Activated T-helper 2 cell treated with anti-CD3 and anti-CD28 coated beads, Interferon-gamma antibody, Interleukin-2, Interleukin-4, amounts not matched to agents 10 μg/mL and 5 μg/mL and 100 μg/mL, durations not matched to agents 14 hours and 24 hours and 36 hours (primary cell): ENCODE measurements at places on chromosomes 2 and 18. TPM values are rescaled to one million over a fixed set of nuclear protein-coding genes. Genes with fewer than 3 reads are reported as not detected.

CDH20 gene
- not detected in 2 replicates for total RNA-seq

C2orf15 gene
- 0.16 TPM in 1 of 2 replicates, not detected in the other for total RNA-seq

GAREM1 gene
- not detected in 2 replicates for total RNA-seq

GRHL1 gene
- total RNA-seq, result 0.90 and 1.4 TPM in 2 replicates

GRCh38 chr2:204542982-204543608 lies 2.2 kb upstream of the PARD3B start:
- H3K36me3 ChIP-seq, result no peaks in the 10 kb centered on the region
- no peak for DNase-seq
- H3K4me1 ChIP-seq, result peaks cover 9% of the 10 kb centered on the region
- no peak overlapping the region for H3K4me3 ChIP-seq
- H3K27me3 ChIP-seq, result peaks cover 43% of the 10 kb centered on the region

GRCh38 chr2:26982102-26982742 lies 11.8 kb downstream of the MAPRE3 start:
- no peaks in the 10 kb centered on the region for H3K36me3 ChIP-seq
- H3K4me3 ChIP-seq, result no peak overlapping the region
- no peak for DNase-seq
- H3K27ac ChIP-seq, result no peak overlapping the region

DNA sequence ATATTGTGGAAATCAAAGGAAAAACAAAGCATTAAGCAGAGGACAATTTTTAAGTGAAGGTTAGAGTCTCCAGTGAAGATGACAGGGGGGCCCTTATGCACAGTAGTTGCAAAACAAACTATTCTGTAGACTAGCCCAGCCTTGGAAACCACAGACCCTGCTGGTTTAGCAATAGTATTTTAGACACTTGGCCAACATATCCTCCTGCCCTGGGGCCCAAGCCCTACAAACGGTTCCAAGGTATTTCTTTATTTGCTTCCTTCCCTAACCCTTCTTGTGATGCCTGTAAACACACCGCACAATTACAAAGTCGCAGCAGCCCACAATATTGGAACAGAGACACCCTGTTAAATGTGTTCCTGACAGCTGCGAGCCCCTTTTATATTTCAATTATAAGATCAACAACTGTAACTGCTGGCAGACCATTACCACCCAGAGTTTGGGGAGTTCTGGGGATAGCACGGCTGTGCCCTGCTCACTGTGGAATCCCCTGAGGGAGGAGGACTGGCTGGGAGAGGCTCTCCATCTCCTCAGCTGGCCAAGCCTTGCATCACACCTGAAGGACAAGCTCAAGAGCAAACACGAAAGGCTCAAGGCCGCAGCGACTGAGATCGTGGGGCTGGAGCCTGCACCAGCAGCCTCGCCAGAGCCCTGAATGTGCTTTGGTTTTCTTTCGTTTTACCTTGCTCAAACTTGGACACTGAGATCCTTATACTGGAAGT lies 282.2 kb upstream of the ATP5MC3 start:
- no peaks in the 10 kb centered on the region for H3K27me3 ChIP-seq
- no peak for DNase-seq
- H3K27ac ChIP-seq, result no peak overlapping the region
- no peaks in the 10 kb centered on the region for H3K36me3 ChIP-seq
- no peak overlapping the region for H3K4me3 ChIP-seq

- no peaks in the 10 kb centered on the region for H3K27me3 ChIP-seq
- H3K4me1 ChIP-seq, result no peaks in the 10 kb centered on the region
- H3K27ac ChIP-seq, result no peak overlapping the region
These were observed 631.5 kb downstream of the SUCLG1 start for GRCh38 chr2:83827618-83828017.

- H3K27ac ChIP-seq, result no peak overlapping the region
- no peak overlapping the region for H3K4me3 ChIP-seq
- H3K27me3 ChIP-seq, result no peaks in the 10 kb centered on the region
- H3K36me3 ChIP-seq, result no peaks in the 10 kb centered on the region
- H3K4me1 ChIP-seq, result no peaks in the 10 kb centered on the region
- no peak for DNase-seq
These were observed 7.3 kb upstream of the ETAA1 start for GRCh38 chr2:67389788-67390187.

GRCh38 chr2:232299084-232299483 lies 79.5 kb upstream of the ALPP start:
- no peaks in the 10 kb centered on the region for H3K27me3 ChIP-seq
- no peak overlapping the region for H3K4me3 ChIP-seq

- H3K4me3 ChIP-seq, result no peak overlapping the region
- no peak overlapping the region for H3K27ac ChIP-seq
- DNase-seq, result no peak
- H3K36me3 ChIP-seq, result peaks cover 30% of the 10 kb centered on the region
- peaks cover 3% of the 10 kb centered on the region for H3K4me1 ChIP-seq
These were observed 1.9 kb upstream of the ESPNL start for GRCh38 chr2:238097988-238098871.

- H3K27me3 ChIP-seq, result peaks cover 36% of the 10 kb centered on the region
- H3K4me1 ChIP-seq, result no peaks in the 10 kb centered on the region
- H3K27ac ChIP-seq, result no peak overlapping the region
- no peak for DNase-seq
These were observed 83.7 kb upstream of the ZNF516 start for GRCh38 chr18:76578571-76579300.

DNA sequence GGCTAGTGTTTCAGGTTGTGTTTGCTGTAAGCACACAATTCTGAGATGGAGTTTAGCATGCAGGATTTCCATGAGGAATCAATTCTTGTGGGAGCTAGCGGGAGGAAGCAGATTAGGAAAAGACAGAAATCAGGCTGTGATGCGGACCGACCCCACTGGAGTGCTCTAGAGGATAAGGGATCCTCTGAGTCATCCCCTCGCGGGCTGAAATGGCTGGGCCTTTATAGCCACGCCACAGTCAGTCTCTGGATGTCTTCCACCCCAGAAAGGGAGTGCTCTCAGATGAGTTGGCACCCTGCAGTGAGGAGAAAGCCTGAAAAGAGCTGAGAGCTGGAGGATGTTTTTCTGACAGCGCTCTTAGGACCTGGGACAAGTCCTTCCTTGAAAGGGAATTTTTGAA lies 102.4 kb downstream of the GALNT3 start:
- no peaks in the 10 kb centered on the region for H3K4me1 ChIP-seq
- H3K27me3 ChIP-seq, result peaks cover 9% of the 10 kb centered on the region
- H3K36me3 ChIP-seq, result no peaks in the 10 kb centered on the region
- H3K4me3 ChIP-seq, result no peak overlapping the region
- H3K27ac ChIP-seq, result no peak overlapping the region

- H3K4me1 ChIP-seq, result no peaks in the 10 kb centered on the region
- no peak overlapping the region for H3K4me3 ChIP-seq
- H3K36me3 ChIP-seq, result no peaks in the 10 kb centered on the region
- H3K27ac ChIP-seq, result no peak overlapping the region
- DNase-seq, result no peak
- H3K27me3 ChIP-seq, result peaks cover 52% of the 10 kb centered on the region
These were observed 797 bp downstream of the KLHL14 start for GRCh38 chr18:32771871-32772580.

GRCh38 chr2:73083886-73084800 lies 12.6 kb upstream of the SFXN5 start:
- H3K36me3 ChIP-seq, result no peaks in the 10 kb centered on the region
- H3K4me3 ChIP-seq, result no peak overlapping the region
- H3K4me1 ChIP-seq, result peaks cover 2% of the 10 kb centered on the region
- H3K27ac ChIP-seq, result no peak overlapping the region
- H3K27me3 ChIP-seq, result no peaks in the 10 kb centered on the region
- DNase-seq, result no peak

DNA sequence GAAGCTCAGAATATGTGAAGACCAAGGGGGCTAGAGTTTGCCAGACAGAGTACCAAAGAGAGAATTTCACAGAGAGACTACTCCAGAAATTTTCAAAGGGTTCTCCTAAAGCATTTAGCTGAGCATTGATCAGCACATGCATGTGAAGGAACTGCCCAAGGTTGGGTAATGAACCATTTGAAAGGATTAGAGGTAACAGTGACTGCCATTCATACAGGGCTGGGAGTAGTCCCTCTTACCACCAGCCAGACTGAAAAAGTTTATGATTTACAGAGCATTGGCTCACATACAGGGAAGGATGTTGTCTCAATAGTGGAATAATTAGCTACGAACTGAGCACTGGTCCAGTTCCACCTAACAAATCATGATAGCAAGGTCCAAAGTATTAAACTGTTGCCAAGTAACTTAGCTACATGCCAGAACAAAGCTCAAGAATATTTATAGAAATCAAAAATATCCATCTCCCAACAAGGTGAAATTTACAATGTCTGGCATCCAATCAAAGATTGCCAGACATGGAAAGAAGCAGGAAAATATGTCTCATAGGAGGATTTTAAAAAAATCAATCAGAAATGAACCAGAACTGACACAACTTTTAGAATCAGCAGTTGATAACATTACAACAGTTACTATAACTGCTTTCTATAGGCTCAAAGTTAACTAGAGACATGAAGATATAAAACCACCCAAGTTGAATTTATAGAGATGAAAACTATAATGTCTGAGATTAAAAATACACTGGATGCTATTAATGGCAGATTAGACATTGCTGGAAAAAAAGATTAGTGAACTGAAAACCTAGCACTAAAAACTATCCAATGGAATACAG lies 25.7 kb upstream of the RNF103 start:
- H3K27ac ChIP-seq, result no peak overlapping the region
- no peak overlapping the region for H3K4me3 ChIP-seq
- H3K27me3 ChIP-seq, result peaks cover 2% of the 10 kb centered on the region
- H3K36me3 ChIP-seq, result no peaks in the 10 kb centered on the region
- no peaks in the 10 kb centered on the region for H3K4me1 ChIP-seq

- H3K27me3 ChIP-seq, result peaks cover 4% of the 10 kb centered on the region
- no peaks in the 10 kb centered on the region for H3K36me3 ChIP-seq
- H3K4me1 ChIP-seq, result peaks cover 5% of the 10 kb centered on the region
- H3K27ac ChIP-seq, result no peak overlapping the region
- no peak for DNase-seq
- H3K4me3 ChIP-seq, result no peak overlapping the region
These were observed 158.7 kb downstream of the MGAT5 start for GRCh38 chr2:134412639-134412999.

DNA sequence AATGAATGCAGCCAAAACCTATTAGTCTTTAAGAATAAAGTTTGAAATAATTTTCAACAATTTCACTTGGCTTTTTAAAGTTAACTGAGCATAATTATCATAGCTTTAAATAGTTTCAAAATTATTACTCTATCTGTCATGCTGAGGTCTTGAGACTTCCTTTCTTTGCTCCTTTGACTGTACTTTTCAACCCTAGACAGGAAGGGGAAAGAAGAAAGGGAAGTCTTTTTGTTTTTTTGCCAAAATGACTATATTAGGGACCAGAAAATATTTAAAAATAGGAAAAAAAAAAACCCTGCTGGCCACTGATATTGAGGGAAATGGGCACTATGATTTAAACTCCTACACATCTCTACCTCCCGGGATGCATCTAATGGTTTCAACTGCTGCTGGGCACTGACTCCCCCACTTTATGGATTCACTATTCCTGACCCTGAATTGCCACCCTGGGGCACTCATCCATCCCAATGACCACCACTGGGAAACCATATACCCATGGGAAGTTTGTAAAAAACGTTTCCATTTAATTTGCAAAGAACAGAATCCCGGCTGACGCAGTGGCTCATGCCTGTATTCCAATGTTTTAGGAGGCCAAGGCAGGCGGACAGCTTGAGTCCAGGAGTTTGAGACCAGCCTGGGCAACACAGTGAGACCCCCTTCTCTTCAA lies 50.5 kb downstream of the GAREM1 start:
- no peak for DNase-seq
- peaks cover 3% of the 10 kb centered on the region for H3K27me3 ChIP-seq
- H3K27ac ChIP-seq, result no peak overlapping the region
- no peak overlapping the region for H3K4me3 ChIP-seq
- no peaks in the 10 kb centered on the region for H3K4me1 ChIP-seq

DNA sequence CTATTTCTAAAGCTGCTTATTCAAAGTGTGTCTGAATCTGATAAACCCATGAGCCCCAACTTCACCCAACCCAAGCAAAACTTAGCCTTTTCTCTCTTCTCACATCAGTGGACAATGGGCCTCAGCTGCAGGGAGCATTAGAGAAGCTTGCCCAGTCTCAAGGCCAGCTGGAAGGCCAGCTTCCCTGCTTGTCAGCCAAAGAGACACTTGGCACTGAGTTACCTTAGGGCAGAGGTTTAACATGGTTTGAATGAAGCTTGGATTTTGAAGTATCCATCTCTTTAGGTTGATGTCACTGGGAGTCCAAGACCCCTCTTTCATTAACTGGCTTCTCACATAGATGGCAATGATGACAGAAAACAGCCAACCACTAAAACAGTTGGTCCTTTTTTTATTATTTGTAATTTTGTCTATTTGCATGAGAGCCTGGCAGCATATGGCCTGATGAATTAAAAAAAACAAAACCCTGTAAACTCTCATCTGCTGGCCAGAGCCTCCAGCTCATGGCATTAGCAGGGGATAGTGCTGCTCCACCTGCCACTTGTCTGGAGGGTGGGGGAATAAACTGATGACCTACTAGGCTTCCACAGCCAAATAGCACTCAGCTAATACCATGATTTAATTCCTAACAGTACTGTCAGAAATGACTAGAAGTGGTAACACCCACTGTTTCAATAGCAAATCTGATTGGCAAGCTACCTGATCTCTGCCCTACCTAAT lies 137.0 kb downstream of the UBE2E3 start:
- H3K4me1 ChIP-seq, result peaks cover 51% of the 10 kb centered on the region
- DNase-seq, result no peak
- H3K4me3 ChIP-seq, result no peak overlapping the region
- no peaks in the 10 kb centered on the region for H3K27me3 ChIP-seq
- peaks cover 45% of the 10 kb centered on the region for H3K36me3 ChIP-seq

DNA sequence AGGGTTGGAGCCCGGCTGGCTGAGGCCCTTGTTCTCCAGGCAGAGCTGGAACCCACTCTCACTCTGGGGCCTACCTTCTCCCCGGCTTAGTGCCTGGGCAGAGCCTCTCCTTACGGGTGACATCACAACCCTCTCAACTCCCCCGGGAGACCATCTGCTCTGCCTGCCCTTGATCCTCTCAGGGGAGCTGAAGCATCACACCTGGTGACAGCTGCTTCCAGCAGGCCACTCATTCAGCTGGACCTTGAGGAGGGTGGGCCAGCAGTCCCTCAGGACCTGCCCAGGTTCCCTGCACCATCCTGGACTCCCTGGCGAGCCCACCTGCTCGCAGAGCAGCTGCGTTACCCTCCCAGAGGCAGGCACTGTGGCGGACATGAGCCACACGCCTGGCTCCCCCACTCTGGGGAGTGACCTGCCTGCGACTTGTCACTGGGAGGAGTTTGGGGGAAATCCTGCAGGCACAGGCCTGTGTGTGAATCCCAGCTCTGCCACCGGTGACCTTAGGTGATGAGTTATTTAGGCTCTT lies 13.1 kb downstream of the HS6ST1 start:
- no peaks in the 10 kb centered on the region for H3K36me3 ChIP-seq
- H3K27me3 ChIP-seq, result no peaks in the 10 kb centered on the region
- H3K4me1 ChIP-seq, result no peaks in the 10 kb centered on the region
- H3K27ac ChIP-seq, result no peak overlapping the region
- no peak overlapping the region for H3K4me3 ChIP-seq

GRCh38 chr2:213098612-213099011 lies 52.8 kb downstream of the IKZF2 start:
- DNase-seq, result no peak
- H3K4me3 ChIP-seq, result no peak overlapping the region
- H3K27ac ChIP-seq, result no peak overlapping the region
- peaks cover 15% of the 10 kb centered on the region for H3K27me3 ChIP-seq
- H3K4me1 ChIP-seq, result peaks cover 14% of the 10 kb centered on the region
- no peaks in the 10 kb centered on the region for H3K36me3 ChIP-seq
